ENCODE measurements at places on chromosomes 13 and 19. TPM values are rescaled to one million over a fixed set of nuclear protein-coding genes. Genes with fewer than 3 reads are reported as not detected.

Gene PTGER1
- 0.34 TPM for total RNA-seq

Gene KLK8
- not detected for total RNA-seq

Gene ATP13A1
- total RNA-seq, result 108 TPM

Gene RAB3D
- 11.8 TPM for total RNA-seq

Gene TSC22D1
- total RNA-seq, result 27.0 TPM

Gene LHB
- total RNA-seq, result not detected

Gene SIGLEC10
- 0.96 TPM for total RNA-seq

Gene LMTK3
- 10.2 TPM for total RNA-seq

GRCh38 chr13:112619730-112620631, 32.0 kb upstream of the TUBGCP3 start:
- DNase-seq, result no peak
- H3K4me1 ChIP-seq, result no peaks in the 10 kb centered on the region
- H3K27me3 ChIP-seq, result peaks cover 15% of the 10 kb centered on the region
- no peaks in the 10 kb centered on the region for H3K36me3 ChIP-seq
- H3K27ac ChIP-seq, result no peak overlapping the region

GRCh38 chr19:58543826-58544590, at the start of gene TRIM28:
Gene TRIM28, plus strand, starts transcription at chr19:58544064. Its CDS starts 694 bp downstream, at chr19:58544758.
- peak within 1 kb of the TSS; percentile 98 for H3K27ac ChIP-seq
- H3K36me3 ChIP-seq, result peaks cover 27% of the 10 kb centered on the region
- H3K27me3 ChIP-seq, result peaks cover 20% of the 10 kb centered on the region
- peaks cover 28% of the 10 kb centered on the region for H3K4me1 ChIP-seq
- peak; percentile 100 for DNase-seq

DNA sequence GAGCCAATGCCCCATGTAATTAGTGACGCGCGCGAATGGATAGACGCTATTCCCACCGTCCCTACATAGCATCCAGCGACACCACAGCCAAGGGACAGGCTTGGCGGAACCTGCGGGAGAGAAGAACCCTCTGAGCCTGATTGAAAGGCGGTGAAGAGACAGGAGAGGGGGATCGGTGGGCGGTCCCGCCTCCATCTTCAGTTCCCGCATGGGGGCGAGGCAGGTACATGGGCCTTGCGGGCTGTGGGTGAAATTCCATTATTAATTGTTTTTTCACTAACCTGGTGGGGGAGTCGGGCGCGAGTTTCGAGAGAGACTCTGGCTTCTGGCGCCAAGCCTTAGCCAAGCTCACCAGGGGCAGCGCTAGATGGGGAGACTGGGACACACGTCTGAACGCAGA, 8.4 kb upstream of the TEX101 start:
- no peak overlapping the region for H3K27ac ChIP-seq
- no peaks in the 10 kb centered on the region for H3K36me3 ChIP-seq
- peaks cover 3% of the 10 kb centered on the region for H3K27me3 ChIP-seq
- no peak for DNase-seq
- H3K4me3 ChIP-seq, result no peak overlapping the region

DNA sequence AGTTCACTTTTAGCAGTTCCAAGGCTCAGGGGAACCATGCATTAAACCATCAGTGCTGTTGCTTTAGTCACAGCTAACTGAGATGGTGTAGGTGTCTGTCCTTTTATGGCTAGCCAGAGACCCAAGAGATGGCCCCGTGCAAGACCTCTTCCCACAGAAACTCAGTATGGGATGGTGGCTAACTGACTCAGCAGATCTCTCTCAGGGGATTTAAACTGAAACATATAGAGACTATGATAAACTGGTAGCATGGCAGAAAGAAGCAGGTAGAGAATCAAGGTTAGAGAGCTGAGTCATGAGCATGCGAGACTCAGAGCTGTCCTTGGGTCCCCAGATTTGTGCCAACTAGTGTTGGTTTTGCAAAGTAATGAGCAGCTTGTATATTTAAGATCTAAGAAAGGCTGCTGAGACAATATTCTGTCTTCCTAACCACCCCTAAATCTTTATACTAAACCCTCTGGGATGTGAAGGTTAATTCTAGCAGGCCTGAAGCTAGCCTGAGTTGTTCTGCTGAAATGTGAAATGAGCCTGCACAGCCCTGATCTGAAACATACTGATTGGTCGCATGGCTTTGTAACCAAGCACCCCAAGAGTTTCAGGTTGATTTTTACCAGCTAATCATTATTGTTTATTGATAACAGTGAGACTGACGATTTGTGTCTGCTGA, 6.5 kb upstream of the SCEL start:
- H3K36me3 ChIP-seq, result no peaks in the 10 kb centered on the region
- peaks cover 1% of the 10 kb centered on the region for H3K4me1 ChIP-seq
- peaks cover 7% of the 10 kb centered on the region for H3K27me3 ChIP-seq
- no peak overlapping the region for H3K27ac ChIP-seq
- DNase-seq, result no peak

DNA sequence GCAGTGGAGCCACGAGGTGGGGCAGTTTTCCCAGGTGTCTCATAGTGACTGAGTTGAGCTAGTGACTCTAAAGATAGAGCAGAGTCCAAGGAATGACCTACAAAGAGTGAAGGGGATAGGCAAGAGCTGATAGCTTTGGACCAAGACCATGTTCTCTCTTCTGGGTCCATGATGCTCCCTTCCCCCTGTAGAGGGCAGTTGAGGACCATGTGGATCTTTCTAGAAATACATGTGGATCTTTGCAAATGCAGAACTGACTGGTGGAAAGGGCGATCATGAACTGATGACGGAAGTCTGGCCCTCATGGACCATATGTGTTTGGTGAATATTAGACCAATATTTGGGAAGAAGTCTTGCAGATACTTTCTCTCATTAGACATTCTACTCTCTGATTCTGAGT, 6.9 kb downstream of the PSG1 start:
- no peaks in the 10 kb centered on the region for H3K36me3 ChIP-seq
- DNase-seq, result no peak
- no peaks in the 10 kb centered on the region for H3K4me1 ChIP-seq
- H3K27ac ChIP-seq, result no peak overlapping the region

DNA sequence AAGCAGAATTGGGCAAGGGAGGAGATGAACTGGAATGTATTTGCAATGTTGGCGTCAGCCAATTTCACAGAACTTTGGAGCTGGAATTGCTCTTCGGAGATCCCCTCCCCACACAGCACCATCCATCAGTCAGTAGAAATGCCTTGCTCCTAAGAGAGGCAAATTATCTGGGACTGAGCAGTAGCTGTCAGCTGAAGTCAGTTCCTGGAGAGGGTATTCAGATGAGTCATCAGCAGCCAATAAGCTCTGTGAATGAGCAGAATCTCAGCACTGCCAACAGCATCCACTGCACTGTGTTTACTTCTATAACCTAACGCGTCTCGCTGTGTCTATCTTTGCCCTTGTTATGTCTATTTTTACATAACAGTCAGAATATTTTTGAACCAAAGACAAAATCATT, 213.7 kb downstream of the SLITRK5 start:
- no peak for DNase-seq
- no peaks in the 10 kb centered on the region for H3K4me1 ChIP-seq
- no peaks in the 10 kb centered on the region for H3K27me3 ChIP-seq
- no peaks in the 10 kb centered on the region for H3K36me3 ChIP-seq

- H3K4me1 ChIP-seq, result no peaks in the 10 kb centered on the region
- H3K36me3 ChIP-seq, result no peaks in the 10 kb centered on the region
- H3K27ac ChIP-seq, result no peak overlapping the region
- H3K27me3 ChIP-seq, result no peaks in the 10 kb centered on the region
These were observed 652.8 kb downstream of the PCDH9 start for GRCh38 chr13:66577358-66577757.

DNA sequence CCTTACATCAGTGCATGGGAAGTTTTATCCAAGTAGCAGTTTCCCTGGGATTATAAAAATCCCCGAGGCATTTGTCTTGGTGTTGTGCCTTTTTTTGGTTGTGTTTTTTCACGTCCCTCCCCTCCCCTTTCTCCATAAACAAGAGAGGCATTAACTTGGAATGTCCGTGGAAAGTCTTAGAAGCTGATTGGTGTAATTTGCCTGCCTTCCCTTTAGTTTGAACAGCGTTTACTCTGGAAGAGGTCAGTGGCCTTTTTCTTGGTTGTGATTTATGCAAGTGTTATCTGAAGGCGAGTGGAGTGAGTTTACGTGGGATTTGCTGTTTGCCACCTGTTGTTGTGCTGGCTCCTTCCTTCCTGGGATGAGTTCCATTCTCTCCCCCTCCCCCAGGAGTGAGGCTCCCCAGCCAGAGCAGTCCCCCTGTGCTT, 7.2 kb downstream of the ACTN4 start:
- no peak for DNase-seq
- peaks cover 2% of the 10 kb centered on the region for H3K27me3 ChIP-seq
- peak overlapping the region; percentile 72 for H3K4me3 ChIP-seq
- peaks cover 60% of the 10 kb centered on the region for H3K4me1 ChIP-seq
- H3K36me3 ChIP-seq, result peaks cover 25% of the 10 kb centered on the region

DNA sequence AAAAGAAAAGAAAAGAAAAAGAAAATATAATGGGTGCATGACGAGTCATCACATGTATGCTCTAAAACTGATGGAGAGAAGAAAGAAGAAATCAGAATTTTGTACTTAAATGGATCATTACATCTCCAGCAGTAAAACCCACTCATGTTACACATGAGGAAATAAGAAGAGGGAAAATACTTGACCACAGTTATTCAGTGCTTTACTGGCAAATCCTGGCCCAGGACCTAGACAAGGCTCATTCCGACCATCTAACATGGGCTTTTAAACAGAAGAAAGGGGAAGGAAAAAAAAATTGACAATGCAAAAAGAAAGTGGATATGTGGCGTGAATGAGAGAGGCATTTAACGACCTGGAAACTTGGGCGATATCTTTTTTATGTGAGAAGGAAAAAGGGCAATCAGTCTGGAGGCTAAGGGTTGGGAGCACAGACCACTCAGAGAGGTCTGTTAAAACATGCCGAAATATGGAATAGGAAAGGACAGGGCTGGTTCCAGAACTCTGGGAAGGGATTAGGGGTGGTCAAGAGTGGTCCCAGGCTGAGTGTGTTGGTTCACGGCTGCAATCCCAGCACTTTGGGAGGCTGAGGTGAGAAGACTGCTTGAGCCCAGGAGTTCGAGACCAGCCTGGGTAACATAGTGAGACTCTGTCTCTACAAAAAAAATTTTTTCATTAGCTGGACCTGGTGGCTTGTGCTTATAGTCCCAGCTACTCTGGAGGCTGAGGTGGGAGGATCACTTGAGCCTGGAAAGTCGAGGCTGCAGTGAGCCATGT, 1.6 kb downstream of the SIGLECL1 start:
- DNase-seq, result no peak
- H3K27me3 ChIP-seq, result peaks cover 5% of the 10 kb centered on the region
- peaks cover 8% of the 10 kb centered on the region for H3K36me3 ChIP-seq
- H3K27ac ChIP-seq, result peak overlapping the region; percentile 76
- peak overlapping the region; percentile 67 for H3K4me3 ChIP-seq

- H3K4me3 ChIP-seq, result no peak overlapping the region
- DNase-seq, result no peak
- H3K27ac ChIP-seq, result no peak overlapping the region
These were observed 5.3 kb downstream of the NCAN start for GRCh38 chr19:19217099-19217498.

- no peaks in the 10 kb centered on the region for H3K36me3 ChIP-seq
- H3K4me3 ChIP-seq, result no peak overlapping the region
- H3K27ac ChIP-seq, result no peak overlapping the region
- H3K27me3 ChIP-seq, result no peaks in the 10 kb centered on the region
- H3K4me1 ChIP-seq, result no peaks in the 10 kb centered on the region
These were observed 7.6 kb upstream of the IPO5 start for GRCh38 chr13:97945792-97946419.

DNA sequence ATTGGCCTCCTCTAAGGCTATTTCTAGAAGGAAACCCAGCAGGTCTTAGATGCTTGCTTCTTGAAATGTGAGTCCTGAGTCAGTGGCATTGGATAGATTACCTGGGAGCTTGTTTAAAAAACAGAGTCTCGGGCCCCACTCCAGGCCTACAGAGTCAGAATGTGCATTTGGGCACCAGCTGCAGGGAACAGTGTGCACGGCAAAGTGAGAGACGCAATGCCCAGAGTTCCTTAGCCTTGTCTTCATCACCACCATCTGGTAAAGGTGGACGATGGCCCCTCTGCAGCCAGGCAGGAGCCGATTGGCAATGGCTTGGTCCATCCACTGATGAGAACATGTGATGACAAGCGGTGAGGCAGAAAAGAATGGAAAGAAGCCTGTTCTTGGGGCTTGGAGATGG, 102.1 kb upstream of the TSC22D1 start:
- no peaks in the 10 kb centered on the region for H3K4me1 ChIP-seq
- no peak for DNase-seq
- H3K27ac ChIP-seq, result no peak overlapping the region
- H3K36me3 ChIP-seq, result no peaks in the 10 kb centered on the region
- H3K27me3 ChIP-seq, result no peaks in the 10 kb centered on the region
- no peak overlapping the region for H3K4me3 ChIP-seq

DNA sequence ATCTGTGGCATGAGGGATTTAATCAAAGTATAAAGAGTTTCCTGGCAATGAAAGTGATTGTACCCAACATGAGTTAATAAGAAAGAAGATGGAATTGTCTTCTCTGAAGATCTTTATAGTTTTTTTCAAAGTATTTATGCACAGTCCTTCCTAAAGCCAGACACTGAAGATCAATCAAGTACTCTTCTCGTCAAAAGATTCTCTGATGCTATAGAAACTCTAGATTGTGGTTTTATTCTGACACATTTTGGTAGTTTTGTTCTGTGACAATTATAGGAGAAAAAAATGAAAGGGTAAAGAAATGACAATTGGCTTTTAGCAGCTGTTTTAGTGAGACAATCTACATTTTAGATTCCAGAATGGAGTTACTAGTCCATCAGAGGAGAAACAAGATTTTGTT, 10.4 kb upstream of the ENOX1 start:
- no peak overlapping the region for H3K4me3 ChIP-seq
- DNase-seq, result no peak
- peaks cover 18% of the 10 kb centered on the region for H3K27me3 ChIP-seq
- H3K4me1 ChIP-seq, result no peaks in the 10 kb centered on the region
- no peaks in the 10 kb centered on the region for H3K36me3 ChIP-seq

- no peak overlapping the region for H3K27ac ChIP-seq
- no peaks in the 10 kb centered on the region for H3K36me3 ChIP-seq
- H3K27me3 ChIP-seq, result peaks cover 8% of the 10 kb centered on the region
- H3K4me3 ChIP-seq, result no peak overlapping the region
- no peak for DNase-seq
These were observed 160.3 kb downstream of the ITGBL1 start for GRCh38 chr13:101612735-101613134.

GRCh38 chr19:30519607-30520205, 147.5 kb downstream of the ZNF536 start:
- H3K4me1 ChIP-seq, result no peaks in the 10 kb centered on the region
- no peak overlapping the region for H3K27ac ChIP-seq
- no peak overlapping the region for H3K4me3 ChIP-seq
- H3K27me3 ChIP-seq, result no peaks in the 10 kb centered on the region
- DNase-seq, result no peak

DNA sequence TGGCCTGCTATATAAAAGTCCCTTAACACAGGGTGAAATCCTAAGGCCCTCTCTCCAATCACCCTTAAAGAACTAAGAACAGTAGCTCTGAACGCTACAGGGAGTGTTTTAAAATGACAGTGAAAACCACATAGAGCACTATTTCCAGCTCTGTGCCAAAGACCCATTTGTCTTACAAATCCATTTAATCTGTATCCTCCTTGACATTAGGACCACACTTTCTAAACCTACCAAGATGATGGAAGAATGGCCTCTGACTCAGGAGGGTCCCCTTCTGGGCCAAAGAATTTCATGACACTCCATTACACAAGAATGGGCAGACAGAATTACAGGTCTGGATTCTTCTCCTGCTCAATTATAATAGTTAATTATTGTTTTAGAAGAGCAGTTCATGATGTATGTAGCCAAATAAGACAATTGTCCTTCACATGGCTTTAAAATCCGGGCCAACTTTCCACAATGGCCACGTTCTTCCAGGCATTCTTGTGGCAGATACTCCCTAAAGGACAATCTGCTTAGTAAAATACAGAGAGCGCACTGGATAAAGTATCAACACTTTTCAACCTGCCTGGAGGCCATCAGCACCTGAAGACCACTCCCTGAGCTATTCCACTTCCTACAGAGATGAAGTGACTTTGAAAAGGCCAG, 61.0 kb downstream of the STK24 start:
- no peak overlapping the region for H3K4me3 ChIP-seq
- peaks cover 47% of the 10 kb centered on the region for H3K4me1 ChIP-seq
- DNase-seq, result no peak
- H3K27me3 ChIP-seq, result no peaks in the 10 kb centered on the region

Measured in activated naive CD8-positive, alpha-beta T cell treated with anti-CD3 and anti-CD28 coated beads, Interleukin-2, amount 10 ng/mL, durations not matched to agents 7 days and 5 days (primary cell).